ENCODE measurements at places on chromosomes 12 and 14. TPM values are rescaled to one million over a fixed set of nuclear protein-coding genes. Genes with fewer than 3 reads are reported as not detected.

DNA sequence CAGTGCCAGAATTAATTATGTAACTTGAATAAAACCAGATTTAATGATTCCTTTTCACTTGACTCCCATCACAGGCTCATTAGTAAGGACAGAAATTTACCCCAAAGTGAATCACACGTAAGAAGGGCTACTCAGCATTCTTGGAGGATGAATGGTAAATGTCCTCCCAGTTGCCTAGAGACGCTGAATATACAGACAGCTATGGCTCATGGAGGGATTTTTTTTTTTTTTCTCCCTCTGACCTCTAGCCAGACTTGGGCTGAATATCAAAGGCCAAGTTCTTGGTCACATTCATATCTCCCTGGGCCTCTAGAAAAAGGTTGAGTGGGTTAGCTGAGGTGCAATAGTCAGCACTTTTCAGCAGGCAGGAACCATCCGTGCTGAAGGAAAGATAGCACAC is 77.5 kb downstream of the PHLDA1 start:
- DNase-seq: no peak

DNA sequence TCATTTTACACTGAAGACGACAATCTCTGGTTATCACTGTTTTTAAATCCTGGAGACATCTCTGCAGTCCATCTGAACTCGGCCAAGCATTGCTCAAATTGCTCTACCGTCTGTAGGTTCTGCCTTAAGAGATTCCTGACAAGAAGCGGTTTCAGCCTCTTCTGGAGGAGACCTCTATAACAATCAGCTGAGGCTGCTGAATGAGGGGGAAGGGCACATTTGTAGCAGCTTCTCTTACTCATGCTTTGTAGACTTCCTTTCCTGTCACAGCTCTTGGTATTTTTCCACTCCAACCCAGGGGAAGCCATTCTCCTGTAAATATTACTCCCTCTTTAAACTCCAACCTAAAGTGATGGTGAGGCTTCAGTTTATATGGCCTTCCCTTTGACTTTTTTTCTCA is 3.0 kb downstream of the ARG2 start:
- peak; percentile 73 for DNase-seq

- DNase-seq: no peak
These were observed 34.1 kb downstream of the RAD51B start for GRCh38 chr14:67853715-67854114.

DNA sequence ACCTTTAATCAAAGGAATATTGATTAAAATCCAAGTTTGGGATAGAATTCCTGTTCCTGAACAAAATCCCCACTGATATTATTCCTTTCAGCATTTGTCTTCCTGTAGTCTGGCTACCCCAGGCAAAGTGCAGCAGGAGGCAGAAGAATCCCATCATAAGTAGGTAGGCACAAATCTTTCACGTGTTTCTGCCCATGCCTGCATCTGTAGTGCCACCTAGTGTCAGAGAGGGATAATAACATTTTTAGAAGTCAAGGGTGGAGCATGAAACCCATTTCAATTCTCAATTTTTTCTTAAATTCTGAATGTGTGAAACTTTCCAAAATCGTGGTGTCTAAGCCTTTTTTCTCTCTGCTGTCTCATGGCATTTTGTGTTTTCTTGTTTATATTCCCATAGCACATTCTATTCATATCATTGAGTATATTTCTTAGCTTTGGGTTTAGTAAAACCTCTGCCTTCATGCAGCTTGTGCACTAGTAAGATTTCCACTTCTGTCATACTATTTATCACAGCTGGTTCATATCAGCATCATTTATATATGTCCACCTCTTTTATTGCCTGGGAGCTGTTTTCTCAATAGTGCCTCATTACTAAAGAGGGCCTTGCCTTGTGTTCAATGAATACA is 47.8 kb upstream of the RERG start:
- peak; percentile 74 for DNase-seq

The SMCO2 gene
- total RNA-seq: 0.20 TPM

The ANP32D gene
- total RNA-seq: not detected

The TEX22 gene
- total RNA-seq: 0.83 TPM

The SIX6 gene
- total RNA-seq: not detected
